Neural crest cell (in vitro differentiated cells): ENCODE measurements at places on chromosomes 2 and 18.

DNA sequence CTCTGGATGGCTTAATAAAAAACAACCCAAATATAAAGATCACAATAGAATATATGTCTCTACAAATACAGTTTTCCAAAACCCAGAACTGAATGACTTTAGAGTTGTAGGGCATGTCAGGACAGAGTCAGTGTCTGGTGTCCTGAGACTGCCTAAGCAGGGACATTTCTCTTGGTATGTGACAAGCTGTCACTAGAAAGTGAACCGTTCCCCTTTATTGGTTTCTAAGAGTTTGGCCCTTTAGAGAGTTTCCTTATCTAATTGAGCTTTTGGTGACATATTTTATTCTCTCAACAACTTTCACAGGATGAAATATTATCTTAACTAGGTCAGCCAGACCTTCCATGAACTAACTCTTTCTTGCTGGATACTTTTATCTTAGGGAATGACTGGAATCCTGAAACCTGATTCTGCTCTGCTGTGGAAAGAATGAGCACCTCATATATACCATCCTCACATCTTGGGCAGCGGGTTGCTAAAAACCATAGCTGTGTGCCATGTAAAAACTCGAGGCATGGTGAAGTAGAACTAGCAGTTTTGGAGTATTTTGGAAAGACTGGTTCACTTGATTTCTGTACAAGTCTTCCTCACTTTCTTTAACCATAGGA is 54.8 kb downstream of the CAVIN2 start:
- no peak for DNase-seq

DNA sequence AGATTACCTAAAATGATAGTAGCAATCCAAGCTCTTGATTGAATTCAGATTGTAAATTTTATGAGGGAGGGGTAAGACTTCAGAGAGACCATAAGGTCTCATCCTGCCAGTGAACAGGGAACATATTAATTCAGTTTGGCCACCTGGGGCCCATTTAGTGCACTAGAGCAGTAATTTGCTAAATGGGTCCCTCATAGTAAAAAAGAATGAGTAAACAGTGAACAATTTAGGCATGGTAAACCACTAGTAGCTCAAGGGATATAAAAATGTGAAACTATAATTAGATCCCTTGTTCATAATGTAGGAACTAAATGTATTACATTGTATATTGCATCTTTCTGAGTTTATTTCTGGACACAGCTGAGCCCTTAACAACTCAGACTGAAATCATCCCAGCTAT is 4.9 kb upstream of the PHLPP1 start:
- no peak for DNase-seq

DNA sequence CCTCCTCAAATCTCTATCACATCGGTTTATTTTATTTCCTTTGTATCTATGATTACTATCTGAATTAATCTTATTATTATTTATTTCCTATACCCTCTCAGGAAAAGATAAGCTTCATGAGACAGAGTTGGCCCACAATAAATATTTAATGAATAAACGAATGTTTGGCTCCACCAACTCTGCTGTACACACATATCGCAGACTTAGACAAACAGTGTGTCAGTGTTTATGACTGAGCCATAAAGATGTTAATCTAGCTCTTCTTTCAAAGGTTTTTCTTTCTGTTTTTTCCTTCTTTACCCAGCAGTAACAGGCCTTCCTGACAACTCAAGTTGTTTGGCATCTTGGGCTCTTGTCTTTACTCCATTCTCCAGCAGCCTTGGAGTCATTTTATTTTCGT is 329.5 kb downstream of the CDH2 start:
- no peak for DNase-seq

GRCh38 chr2:46849721-46850556 is 65.7 kb downstream of the MCFD2 start:
- no peak for DNase-seq

GRCh38 chr2:71995067-71995665 is 152.5 kb downstream of the CYP26B1 start:
- DNase-seq, result no peak
